B cell (primary cell): ENCODE measurements at places on chromosomes 4 and X.

GRCh38 chr4:88738180-88738579 is 40.6 kb upstream of the NAP1L5 start:
- no peak for DNase-seq

DNA sequence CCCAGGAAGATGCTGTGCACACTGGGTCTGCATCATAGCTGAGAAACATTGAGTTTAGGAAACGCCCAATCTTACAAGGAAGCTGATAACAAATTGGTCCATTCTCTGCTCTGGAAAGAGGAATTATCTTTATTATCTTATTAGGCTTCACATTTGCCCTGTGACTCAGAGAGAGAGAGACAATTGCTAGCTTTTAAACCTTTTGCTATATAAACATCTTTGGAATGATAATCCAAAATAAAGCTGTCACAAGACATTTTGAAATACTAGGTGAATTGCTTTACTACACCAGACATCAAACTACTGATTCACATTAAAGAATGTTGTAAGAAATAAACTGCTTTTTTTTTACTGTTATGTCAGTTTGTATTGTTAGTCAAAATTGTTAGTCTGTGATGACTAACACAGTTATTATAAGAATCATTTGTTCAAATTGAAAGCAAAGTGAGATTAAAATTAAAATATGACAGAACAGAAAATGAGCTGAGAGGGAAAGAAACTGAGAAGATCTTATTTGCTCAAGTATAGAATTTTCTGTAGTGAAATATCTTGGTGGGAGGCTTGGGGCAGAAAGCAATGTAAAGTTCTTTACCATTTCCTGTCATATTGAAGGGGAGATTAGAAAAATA is 765.4 kb upstream of the PCDH10 start:
- no peak for DNase-seq

DNA sequence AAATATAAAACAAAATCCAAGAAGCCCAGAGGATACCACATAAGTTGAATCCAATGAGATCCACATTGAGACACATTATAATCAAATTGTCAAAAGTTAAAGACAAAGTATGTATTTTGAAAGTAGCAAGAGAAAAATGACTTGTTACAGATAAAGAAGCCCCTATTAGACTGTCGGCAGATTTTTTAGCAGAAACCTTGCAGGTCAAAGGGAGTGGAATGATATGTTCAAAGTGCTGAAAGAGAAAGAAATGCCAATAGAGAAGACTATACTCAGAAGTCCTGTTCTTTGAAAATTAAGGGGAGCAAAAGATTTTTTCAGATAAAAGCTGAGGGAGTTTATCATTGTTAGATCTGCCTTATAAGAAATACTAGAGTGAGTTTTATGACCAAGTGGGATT is 148.9 kb upstream of the EPHA5 start:
- no peak for DNase-seq

GRCh38 chr4:60384516-60384915 is 815.6 kb upstream of the ADGRL3 start:
- DNase-seq, result no peak

GRCh38 chr4:85861064-85861765 is 386.3 kb downstream of the ARHGAP24 start:
- DNase-seq, result no peak

GRCh38 chrX:103488332-103488731 is 31.0 kb downstream of the RAB40A start:
- no peak for DNase-seq
